ENCODE measurements at places on chromosomes 6 and 20.

- DNase-seq = no peak
Measured at GRCh38 chr6:135183002-135183531, 2.0 kb downstream of the MYB start.

GRCh38 chr6:81892891-81893290, 140.4 kb upstream of the TENT5A start:
- DNase-seq = no peak

DNA sequence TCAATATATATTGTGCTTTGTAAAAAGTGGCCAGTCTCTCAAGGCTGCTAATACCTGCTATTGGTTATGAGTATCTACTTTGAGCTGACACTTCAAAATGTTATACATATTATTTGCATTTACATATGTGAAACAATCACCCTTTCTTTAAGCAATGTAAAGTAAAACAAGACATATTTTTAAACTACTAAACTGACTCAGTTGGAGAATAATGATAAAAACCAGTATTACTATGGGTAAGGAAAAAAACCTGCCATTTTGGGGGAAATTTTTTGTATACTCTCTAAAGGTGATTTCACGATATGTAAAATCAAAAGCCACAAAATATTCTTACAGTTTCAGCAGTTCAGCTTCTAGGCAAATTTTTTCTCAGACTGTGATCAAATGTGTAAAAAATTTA, 232.3 kb downstream of the PRL start:
- no peak for DNase-seq

DNA sequence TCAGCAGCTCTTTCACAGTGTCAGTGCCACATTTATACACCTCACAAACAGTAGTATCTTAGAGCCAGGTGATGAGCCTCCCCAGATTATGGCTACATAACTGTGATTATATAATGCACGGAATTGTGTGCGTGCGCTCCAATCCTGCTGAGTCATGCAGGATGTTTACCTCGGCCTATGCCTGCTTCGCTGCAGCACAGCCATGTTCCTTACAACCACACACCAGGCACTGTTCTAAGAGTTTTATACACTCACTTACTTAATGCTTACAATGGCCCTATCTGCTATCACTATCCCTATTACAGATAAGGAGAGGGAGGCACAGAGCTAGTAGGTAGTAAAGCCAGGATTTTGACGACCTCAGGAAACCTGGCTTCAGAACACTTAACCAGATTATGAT, 7.3 kb downstream of the ZKSCAN3 start:
- no peak for DNase-seq

DNA sequence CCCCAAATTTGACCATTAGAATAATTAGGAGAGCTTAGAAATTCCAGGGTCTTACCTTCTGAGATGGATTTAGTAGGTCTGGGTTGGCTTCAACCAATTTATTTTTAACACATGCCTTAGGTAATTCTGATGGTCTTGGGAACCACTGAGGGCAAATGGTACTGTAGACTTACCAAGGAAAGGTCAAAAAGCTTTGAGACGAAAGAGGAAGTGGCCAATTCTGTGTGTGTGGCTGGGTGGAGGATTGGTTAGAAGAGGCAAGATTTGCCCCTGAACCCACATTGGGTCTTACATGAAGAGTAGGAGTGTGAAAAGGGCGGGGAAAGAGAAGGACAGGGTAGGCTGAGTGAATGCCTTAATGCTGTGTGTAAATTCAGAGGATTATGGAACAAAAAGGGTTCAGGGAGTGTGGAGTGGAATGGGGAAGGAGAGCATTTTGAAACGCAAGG, 2.7 kb downstream of the ITCH start:
- no peak for DNase-seq

- peak; percentile 53 for DNase-seq
Measured at GRCh38 chr20:48339190-48339985, 488.4 kb downstream of the PREX1 start.

- DNase-seq = no peak
Measured at GRCh38 chr6:138673346-138674014, 100.1 kb upstream of the CCDC28A start.

DNA sequence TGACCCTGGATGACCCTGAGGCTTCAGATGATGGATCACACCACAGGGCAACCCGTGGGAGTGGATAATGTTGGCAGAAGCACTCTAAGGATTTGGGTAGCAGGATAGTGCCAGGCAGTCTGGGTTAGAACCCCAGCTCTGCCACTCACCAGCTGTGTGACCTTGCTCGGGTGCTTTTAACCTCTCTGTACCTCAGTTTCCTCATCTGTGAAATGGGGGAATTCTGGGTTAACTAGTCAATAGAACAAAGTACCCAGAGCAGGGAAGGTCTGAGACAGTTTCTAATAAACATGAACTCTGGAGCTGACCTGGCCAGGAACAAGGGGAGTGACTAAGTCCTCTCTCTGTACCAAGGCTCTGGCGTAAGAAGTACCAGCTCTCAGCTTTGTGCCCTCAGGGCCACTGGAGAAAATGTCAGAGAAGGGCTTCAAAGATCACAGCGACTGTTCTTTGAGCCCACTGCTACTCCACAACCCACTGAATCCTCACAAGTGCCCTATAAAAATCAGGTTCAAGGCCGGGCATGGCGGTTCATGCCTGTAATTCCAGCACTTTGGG, 14.7 kb upstream of the NOL4L start:
- DNase-seq = no peak

- DNase-seq = no peak
Measured at GRCh38 chr6:162854228-162854627, 126.5 kb downstream of the PACRG start.

DNA sequence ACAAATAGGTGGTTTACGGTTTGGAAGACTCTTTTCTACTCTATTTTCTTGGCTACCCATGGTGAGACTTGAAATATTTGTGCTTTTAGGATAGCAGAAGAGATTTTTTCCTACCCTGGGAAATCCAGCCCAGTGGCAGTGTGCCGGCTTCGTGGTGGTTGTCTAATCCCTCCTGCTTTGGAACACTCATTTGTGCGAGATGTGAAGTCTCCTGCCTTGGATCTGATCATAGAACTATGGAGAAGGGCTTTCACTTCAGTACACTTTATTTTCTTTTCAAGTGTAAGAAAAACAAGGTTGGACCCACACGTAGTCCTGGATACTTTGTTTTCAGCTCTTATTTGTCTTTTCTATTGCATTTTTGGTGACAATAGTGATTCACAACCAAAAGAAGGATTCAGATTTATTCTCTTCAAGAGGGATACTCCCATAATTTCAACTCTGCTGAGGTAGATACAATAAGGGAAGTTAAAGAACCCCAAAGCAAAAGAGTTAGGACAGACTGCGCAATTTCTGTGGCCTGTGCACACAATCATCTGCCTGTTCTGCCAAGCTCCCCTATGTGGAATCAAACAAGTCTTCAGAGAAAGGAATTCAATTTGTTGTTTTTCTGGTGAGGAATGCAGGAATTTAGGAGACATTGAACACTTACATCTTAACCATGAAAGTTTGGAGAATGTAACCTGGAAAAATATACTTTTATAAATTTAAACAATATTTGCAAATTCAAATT, 413.2 kb downstream of the GJA1 start:
- DNase-seq = no peak

DNA sequence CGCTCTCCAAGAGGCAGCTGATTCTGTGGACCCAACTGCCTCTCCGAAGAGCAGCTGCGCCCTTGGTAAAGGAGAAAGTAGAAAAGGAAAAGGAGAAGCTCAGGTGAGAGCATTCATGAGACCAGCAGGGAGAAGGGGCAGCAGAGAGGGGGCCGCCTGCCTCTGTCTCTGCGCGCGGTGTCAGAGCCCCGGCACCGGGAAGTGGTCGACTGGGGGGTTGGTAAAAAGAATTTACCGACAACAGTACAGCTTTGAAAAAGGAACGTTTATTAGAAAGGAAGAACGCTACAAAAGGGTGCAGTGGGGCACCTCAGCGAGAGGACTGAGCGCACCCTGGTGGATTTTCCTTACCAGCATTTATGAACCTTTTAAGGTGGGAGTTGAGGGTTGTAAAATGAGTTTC, 61.9 kb downstream of the GPR6 start:
- no peak for DNase-seq

DNA sequence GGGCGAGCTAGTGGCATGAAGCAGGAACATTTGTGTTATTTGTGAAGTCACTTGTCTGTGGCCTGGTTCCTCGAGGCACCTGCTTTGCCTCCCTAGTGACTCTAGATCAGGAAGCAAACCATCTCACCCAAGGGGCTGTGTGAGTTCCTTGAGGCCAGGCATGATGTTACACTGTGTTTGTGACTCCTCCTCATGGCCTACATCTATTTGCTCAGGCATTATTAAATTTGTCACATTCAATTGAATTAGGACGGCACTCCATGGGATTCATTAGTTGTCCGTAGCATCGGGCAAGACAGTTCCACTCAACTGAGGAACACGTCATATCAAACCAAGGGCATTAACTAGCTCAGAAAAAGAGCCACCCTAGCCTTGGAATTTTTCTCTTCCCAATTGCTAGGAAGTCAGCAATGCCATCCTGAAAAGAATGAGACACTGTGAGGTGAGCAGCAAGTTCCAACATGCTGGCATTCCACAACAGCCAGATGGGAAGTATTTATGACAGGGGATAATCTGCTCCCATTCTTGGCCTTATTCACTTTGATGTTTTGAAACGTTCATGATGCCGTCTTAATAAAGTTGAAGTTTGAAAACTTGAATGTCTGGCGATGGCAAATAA, 17.2 kb downstream of the TMEM200A start:
- DNase-seq = no peak

GRCh38 chr6:77205936-77206335, 257.4 kb downstream of the HTR1B start:
- peak; percentile 13 for DNase-seq

Measured in fibroblast of skin of left biceps (primary cell).